CD4-positive, alpha-beta T cell treated with Interferon alpha-2 for 1 hour (primary cell): ENCODE measurements at places on chromosomes 11 and 22.

DNA sequence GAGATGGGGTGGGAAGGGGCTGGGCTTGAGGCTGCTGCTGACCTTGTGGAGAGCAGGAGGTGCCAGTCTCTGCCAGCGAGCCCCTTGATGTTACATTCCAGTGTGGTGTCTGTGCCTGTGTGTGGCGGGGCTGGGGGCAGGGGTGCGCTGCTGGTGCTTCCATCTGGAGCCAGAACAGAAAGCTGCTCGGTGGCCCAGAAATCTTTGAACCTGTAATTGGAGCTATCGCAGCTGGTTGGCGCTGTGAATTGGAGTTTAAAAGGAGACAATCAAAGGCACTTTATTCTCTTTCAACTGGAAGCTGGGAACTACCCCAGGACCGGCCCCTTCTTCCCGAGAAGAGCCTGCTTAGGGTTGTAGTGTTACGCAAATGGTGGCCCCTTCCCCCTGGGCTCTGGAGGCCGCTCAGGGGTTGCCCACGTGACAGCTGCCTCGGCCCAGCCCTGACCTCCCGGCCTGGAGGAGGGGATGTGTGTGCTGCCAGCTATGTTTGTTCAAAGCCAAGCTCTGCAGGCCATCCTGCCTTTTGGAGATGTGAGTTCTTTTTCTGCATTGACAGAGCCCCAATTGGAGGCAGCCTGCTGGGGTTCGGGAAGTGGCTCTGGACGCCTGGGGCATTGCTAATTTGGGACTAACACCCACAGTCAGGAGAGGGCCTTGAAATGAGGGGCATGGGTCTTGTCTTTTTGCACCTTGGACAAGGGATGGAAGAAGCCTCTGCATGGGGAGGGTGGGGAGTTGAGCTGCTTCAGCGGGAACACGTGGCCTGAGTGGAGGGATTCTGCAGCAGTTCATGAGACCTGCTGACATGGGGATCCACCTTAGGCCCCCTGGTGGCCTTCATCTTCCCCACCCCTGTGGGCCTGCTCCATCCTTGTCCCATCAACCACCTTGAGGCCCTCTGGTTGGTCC is 14.0 kb upstream of the ARSA start:
- DNase-seq = no peak

DNA sequence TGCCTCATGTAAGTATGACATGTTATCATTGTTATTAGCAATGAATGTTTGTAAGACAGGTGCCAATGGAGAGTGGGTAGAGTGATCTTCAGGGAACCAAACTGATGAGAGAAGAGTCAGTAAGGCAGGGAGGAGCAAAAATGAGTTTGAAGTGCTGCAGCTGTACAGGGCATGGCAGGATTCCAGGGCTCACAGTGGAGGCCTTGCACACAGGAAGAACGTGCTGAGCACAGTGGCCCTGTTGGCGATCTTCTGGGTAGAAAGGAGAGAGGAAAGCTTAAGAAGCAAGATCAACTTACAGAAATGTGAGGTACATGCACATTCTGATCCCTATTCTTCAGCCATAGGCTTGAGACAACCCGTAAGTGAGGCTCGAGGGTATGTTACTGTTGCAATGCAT is 219.3 kb upstream of the TMEM45B start:
- no peak for DNase-seq

DNA sequence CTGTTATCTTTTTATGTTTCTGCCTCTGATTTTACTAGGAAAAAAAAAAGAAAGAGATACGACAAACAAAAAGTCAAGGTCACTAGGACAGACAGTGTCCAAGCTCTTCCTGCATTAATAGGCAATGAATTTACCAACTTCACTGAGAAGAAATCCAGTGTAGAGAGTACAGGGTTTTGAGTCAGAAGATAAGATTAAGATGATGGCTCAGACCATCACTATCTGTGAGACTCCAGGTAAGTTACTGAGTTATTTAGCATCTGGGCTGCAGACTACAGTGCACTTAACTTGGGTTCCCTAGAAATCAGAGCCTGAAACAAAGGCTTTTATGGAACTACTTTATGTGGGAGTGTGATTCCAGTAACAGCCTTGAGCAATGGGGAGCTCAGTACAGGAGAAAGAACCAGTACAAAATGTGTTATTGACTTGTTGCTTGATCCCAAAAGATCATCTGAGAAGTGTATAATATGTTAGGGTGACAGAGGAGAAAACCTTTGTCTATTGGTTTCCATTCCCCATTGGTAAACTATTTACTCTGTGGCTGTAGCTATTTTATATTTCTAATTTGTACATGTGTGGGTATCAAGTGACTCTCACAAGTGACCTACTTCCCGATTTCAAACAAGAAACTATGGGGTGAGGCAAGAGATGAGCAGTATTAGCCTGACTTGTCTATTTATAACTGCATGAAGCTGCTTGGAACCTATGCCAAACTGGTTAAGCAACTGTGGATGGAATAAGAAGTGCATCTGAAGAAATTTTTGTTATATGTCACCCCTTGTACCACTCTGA is 395.8 kb downstream of the RAB38 start:
- DNase-seq = no peak

GRCh38 chr22:35476341-35476740 is 64.3 kb upstream of the RASD2 start:
- no peak for DNase-seq
